ENCODE measurements at places on chromosomes 12 and 14.

- no peaks in the 10 kb centered on the region for H3K36me3 ChIP-seq
- H3K27me3 ChIP-seq: peaks cover 5% of the 10 kb centered on the region
- H3K4me1 ChIP-seq: no peaks in the 10 kb centered on the region
- no peak overlapping the region for H3K27ac ChIP-seq
- H3K4me3 ChIP-seq: no peak overlapping the region
These were observed 96.6 kb downstream of the NKX2-1 start for GRCh38 chr14:36423430-36423829.

GRCh38 chr12:102694903-102695302, 214.5 kb upstream of the IGF1 start:
- H3K27ac ChIP-seq: no peak overlapping the region
- no peak for DNase-seq
- no peaks in the 10 kb centered on the region for H3K4me1 ChIP-seq
- H3K27me3 ChIP-seq: no peaks in the 10 kb centered on the region
- no peak overlapping the region for H3K4me3 ChIP-seq

DNA sequence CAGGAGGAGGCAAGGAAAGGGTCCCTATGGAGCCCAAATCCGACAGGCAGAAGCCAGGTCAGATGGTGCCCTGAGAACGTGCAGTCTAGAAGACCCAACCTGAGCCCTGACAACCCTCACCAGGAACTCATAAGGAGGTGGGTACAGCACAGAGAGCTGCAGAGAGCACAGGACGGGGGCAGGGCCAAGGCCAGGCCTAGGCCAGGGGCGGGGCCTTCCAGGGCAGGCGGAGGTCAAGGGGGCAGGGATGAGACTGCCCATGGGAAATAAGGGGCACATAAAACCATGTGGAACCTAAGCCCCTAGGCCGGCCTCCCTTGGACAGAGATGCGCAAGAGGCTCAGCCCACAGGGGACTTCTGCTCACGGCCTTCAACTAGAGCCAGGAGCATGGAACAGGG, 45.1 kb downstream of the SSH1 start:
- H3K36me3 ChIP-seq: peaks cover 91% of the 10 kb centered on the region
- H3K27me3 ChIP-seq: no peaks in the 10 kb centered on the region
- no peak for DNase-seq
- H3K4me3 ChIP-seq: no peak overlapping the region
- peak overlapping the region; percentile 3 for H3K27ac ChIP-seq
- peaks cover 34% of the 10 kb centered on the region for H3K4me1 ChIP-seq

DNA sequence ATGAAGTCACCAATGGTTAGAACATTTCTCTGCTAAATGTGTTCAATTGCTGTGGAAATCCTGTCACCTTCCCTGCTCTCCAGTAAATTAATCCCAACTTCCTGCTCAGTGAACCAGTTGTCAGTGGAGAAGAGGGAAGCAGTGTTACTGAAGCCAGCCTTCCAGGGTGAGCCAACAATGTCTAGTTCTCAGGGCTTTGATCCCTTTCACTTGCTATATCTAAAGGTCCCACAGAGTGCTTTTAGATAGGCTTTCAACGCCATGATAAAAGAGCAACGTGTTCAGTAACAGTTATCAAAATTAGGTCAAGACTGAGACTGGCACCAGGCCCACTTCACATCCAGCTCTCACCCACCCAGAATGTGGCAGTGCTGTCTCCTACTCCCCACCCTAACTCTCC, 139.7 kb downstream of the KCNH5 start:
- H3K4me1 ChIP-seq: no peaks in the 10 kb centered on the region
- H3K36me3 ChIP-seq: no peaks in the 10 kb centered on the region
- no peak overlapping the region for H3K27ac ChIP-seq
- no peak for DNase-seq
- no peaks in the 10 kb centered on the region for H3K27me3 ChIP-seq
- no peak overlapping the region for H3K4me3 ChIP-seq

DNA sequence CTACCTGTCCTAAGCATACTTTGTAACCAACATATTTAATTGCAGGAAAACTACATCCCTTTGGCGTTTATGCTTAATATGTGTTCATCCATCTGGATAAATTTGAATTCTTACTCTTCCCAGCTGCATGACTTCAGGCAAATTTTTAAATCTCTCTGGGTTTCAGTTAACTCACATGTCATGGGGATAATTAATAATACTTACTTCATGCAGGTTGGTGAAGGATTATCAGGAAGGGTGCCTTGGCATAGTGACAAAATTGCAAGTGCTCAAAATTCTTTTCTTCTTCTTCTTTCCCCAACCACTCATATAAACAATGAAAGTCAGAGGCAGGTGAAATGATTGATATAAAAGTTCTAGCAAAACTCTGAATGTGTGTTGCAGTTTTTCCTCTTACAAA, 15.9 kb downstream of the SYT10 start:
- no peaks in the 10 kb centered on the region for H3K27me3 ChIP-seq
- no peak overlapping the region for H3K4me3 ChIP-seq
- no peaks in the 10 kb centered on the region for H3K4me1 ChIP-seq
- H3K27ac ChIP-seq: no peak overlapping the region
- H3K36me3 ChIP-seq: no peaks in the 10 kb centered on the region
- no peak for DNase-seq

DNA sequence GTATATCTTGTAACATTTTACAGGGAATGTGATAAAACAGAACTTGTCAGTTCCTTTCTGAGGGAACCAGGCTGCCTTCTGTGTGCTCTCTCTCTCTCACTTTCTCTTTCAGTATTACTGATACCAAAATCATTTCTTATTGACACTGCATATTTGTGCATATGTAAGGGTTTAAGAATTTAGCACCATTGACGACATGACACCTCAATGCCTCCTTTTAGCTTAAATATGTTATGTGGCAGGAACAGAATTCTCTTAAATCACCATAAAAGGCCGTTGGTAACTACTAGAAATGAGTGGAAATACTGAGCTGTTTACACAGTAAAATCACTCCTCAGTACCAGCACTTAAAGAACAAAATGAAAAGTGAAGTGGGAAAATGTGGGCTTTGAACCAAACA, 457.7 kb upstream of the SYT1 start:
- no peaks in the 10 kb centered on the region for H3K36me3 ChIP-seq
- peak; percentile 64 for DNase-seq
- peak overlapping the region; percentile 54 for H3K4me3 ChIP-seq
- no peaks in the 10 kb centered on the region for H3K27me3 ChIP-seq
- H3K4me1 ChIP-seq: peaks cover 2% of the 10 kb centered on the region

DNA sequence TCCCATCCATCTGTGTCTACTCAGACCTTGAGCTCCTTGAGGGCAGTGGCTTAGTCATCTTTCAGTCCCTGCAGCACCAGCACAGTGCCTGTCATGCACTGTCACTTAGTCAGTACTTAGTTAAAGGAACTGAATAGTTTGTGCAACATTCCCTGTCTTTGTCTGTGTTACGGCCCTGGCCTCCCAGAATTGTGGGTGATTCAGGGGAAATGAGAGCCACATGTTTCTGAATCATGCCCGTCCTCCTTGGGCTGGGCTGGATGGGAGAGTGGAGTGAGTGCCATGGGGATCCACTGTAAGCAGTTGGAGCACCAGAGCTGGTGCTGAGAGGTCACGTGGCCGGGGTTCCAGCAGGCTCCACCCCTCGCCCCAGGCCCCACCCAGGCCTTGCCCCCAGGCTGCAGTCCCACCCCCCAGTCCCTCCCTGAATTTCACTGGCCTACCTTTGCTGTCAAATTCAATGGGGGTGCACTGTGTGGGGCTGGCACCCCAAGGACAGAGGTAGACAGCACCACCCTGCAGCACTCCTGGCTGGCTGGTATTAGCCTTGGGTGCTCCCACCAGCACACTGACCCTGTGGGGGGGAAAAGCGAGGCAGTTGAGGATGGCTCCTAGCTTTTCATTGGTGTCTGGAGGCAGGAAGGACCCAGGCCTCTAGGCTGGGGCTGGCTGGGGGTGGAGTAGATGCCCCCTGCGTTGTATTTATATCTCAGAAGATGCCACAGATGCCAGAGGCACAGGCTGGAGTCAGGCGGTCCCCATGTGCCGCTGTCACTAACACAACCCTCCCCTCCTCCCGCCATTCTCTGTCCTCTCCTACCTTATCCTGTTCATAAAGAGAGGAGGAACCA, 7.5 kb downstream of the ITGA5 start:
- peak overlapping the region; percentile 33 for H3K27ac ChIP-seq
- peaks cover 47% of the 10 kb centered on the region for H3K36me3 ChIP-seq
- no peak overlapping the region for H3K4me3 ChIP-seq

DNA sequence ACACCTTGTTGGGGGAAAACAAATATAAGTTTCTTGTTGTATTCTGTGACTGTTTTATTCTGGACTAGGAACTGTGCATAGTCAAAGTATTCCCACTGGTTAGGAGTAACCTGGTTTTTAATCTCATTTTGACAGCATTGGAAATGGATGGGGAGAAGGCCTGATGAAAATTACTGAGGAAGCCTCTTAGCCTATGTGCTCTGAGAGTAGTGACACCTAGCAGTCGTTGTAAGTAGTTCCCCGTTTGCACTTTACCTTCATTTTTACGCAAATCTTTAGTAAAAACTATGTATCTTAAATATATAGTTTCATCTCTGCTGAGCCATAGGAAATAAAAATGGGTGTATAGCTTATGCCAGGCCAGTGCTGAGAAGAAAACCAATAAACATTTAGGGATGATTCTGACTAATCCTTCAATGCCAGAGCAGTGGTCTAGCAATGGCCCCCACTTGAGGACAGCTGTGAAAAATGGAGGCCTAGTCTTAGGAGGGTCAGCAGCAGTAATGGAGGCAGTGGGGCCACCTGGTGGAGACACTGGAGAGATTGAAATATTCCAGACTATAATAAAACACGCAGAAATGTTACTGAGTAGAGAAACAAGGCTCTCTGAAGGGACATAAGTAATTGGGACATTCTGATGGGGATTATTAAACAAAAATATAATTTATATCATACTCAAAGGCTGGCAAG, 133.2 kb upstream of the NOVA1 start:
- H3K27ac ChIP-seq: no peak overlapping the region
- H3K4me3 ChIP-seq: no peak overlapping the region
- DNase-seq: peak; percentile 33
- no peaks in the 10 kb centered on the region for H3K36me3 ChIP-seq
- no peaks in the 10 kb centered on the region for H3K27me3 ChIP-seq

GRCh38 chr12:48377646-48378045, 26.9 kb upstream of the ZNF641 start:
- H3K4me3 ChIP-seq: no peak overlapping the region
- peaks cover 14% of the 10 kb centered on the region for H3K27me3 ChIP-seq
- no peak for DNase-seq
- no peaks in the 10 kb centered on the region for H3K4me1 ChIP-seq
- no peaks in the 10 kb centered on the region for H3K36me3 ChIP-seq

- H3K4me3 ChIP-seq: no peak overlapping the region
- H3K27me3 ChIP-seq: no peaks in the 10 kb centered on the region
- H3K36me3 ChIP-seq: no peaks in the 10 kb centered on the region
- H3K27ac ChIP-seq: no peak overlapping the region
These were observed 194.0 kb downstream of the VRK1 start for GRCh38 chr14:96991226-96991625.

DNA sequence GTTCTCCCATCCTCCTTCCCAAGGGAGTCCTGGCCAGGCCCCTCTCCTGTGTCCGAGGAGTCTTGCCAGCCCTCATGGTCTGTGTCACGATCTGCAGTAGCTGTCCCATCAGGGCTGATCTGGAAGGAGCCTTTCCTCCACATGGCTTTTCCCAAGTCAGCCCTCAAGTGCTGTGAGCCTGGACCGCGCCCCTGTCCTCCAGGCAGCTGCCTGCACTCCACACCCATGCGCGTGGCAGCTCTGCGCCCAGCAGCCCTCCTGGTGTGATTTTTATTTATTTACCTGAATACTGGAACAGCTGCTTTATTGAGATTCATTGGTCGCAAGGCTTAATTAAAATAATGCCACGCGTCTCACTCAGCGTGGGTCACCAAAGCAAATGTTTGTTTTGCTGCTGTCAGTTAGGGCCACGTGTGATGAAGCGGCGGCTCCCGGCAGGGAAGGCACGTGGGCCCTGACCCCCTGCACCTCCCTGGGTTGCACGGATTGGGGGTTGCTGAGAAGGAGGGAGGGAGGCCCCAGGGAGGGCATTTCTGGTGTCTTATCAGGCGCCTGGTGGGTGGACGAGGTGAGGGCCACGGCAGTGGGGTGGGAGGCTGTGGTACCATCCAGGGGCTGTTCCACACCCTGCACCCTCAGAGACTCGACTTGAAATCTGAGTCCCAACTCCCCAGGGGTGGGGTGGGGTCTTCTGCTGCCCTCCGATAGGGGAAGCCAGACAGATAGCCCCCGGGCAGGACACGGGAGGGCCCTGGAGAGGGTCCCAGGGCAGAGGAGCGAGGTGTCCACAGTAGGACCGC, 206.3 kb upstream of the C14orf180 start:
- H3K4me1 ChIP-seq: no peaks in the 10 kb centered on the region
- no peak for DNase-seq
- no peak overlapping the region for H3K27ac ChIP-seq

GRCh38 chr14:67623114-67623513, 3.4 kb downstream of the ARG2 start:
- peaks cover 8% of the 10 kb centered on the region for H3K4me1 ChIP-seq
- H3K27me3 ChIP-seq: no peaks in the 10 kb centered on the region
- H3K36me3 ChIP-seq: no peaks in the 10 kb centered on the region
- peak overlapping the region; percentile 70 for H3K27ac ChIP-seq

GRCh38 chr12:88546853-88547252, 33.4 kb downstream of the KITLG start:
- H3K4me1 ChIP-seq: no peaks in the 10 kb centered on the region
- DNase-seq: no peak
- no peak overlapping the region for H3K27ac ChIP-seq
- no peak overlapping the region for H3K4me3 ChIP-seq

- peak overlapping the region; percentile 57 for H3K4me3 ChIP-seq
- H3K27me3 ChIP-seq: no peaks in the 10 kb centered on the region
- no peak overlapping the region for H3K27ac ChIP-seq
- no peaks in the 10 kb centered on the region for H3K4me1 ChIP-seq
- H3K36me3 ChIP-seq: no peaks in the 10 kb centered on the region
These were observed 151.8 kb upstream of the BTG1 start for GRCh38 chr12:92297405-92297804.

DNA sequence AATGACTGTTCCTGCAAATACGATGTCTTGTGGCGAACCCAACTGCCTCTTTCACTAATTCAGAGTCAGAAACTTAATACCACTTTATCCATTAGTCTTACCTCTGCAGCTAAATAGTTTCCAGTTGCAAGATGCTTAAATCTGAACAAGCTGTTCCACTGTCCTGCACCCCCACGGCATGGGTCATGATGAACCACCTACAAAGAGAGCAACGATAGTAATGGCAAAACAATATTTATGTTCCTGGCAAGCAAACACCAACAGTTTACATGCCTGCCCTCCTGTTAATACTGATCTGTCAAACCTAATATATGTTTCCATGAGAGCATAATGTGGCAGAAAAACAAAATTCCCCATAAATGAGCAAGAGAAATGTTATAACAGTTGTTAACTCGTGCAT, 121.9 kb downstream of the ITPR2 start:
- H3K27ac ChIP-seq: no peak overlapping the region
- H3K27me3 ChIP-seq: no peaks in the 10 kb centered on the region
- H3K36me3 ChIP-seq: peaks cover 5% of the 10 kb centered on the region

GRCh38 chr12:101696251-101697196, 916 bp upstream of the CHPT1 start:
- DNase-seq: no peak
- no peak overlapping the region for H3K27ac ChIP-seq
- peaks cover 8% of the 10 kb centered on the region for H3K4me1 ChIP-seq
- H3K36me3 ChIP-seq: no peaks in the 10 kb centered on the region
- peak overlapping the region; percentile 99 for H3K4me3 ChIP-seq

- no peak for DNase-seq
- H3K27ac ChIP-seq: no peak overlapping the region
- no peak overlapping the region for H3K4me3 ChIP-seq
- no peaks in the 10 kb centered on the region for H3K36me3 ChIP-seq
- H3K4me1 ChIP-seq: no peaks in the 10 kb centered on the region
- no peaks in the 10 kb centered on the region for H3K27me3 ChIP-seq
These were observed 326.2 kb downstream of the ETNK1 start for GRCh38 chr12:22951206-22951605.

GRCh38 chr14:72420749-72421474, 473.0 kb downstream of the DPF3 start:
- no peak overlapping the region for H3K4me3 ChIP-seq
- no peaks in the 10 kb centered on the region for H3K4me1 ChIP-seq
- H3K27me3 ChIP-seq: no peaks in the 10 kb centered on the region
- no peaks in the 10 kb centered on the region for H3K36me3 ChIP-seq
